ENCODE measurements at places on chromosomes 7 and 10.

- peak; percentile 87 for DNase-seq
Measured at GRCh38 chr10:17836942-17837341, 27.8 kb downstream of the MRC1 start.

DNA sequence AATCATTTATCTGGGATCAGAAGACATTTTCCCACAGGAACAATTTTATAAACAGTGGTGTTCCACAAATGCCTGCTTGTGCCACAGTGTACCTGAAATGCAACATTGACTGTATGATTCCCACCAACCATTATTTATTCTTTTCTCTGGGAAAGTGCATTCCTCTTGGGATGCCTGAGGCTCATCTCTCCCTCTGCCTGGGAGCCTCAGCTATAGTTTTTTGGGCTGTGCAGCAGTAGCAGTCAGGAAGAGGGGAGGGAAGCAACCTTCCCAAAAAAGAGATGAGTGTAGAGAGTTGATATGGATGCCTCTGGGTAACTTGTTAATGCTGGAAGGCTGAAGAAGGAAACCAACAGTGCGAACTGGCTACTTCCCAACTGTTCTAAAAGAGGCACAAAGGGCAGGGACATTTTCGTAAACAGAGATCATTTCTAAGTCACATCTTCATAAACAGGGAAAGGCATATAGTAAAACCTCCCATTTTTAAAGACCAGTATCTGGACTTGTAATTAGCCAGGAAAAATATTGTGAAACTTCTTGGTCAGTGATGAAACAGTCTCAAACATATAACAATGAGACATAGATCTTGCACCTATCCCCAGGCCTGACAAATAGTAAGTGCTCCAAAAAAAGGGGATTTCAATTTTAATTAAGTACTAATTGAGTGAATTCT lies 1.4 kb upstream of the CALD1 start:
- DNase-seq, result peak; percentile 68

DNA sequence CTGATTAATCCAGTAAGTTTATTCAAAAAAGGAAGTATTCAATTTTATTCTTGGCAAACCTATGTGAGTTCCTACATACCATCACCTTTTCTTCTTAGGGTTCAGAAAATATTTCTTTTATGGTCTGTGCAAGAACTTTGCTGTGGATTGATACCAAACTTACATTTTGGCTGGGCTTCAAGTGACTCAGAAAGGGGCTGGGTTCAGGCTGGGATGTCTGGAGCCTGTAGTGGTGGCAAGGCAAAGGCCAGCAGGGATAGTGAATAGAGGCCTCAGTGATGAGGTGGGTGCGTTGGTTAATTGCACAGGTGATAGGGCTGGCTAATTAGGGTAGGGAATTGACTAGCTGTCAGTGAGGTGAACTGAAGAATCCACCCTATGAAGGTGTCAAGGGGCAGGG lies 40.2 kb upstream of the ATXN7L1 start:
- DNase-seq, result peak; percentile 64

- no peak for DNase-seq
Measured at GRCh38 chr7:23539494-23539907, 7.7 kb upstream of the TRA2A start.

DNA sequence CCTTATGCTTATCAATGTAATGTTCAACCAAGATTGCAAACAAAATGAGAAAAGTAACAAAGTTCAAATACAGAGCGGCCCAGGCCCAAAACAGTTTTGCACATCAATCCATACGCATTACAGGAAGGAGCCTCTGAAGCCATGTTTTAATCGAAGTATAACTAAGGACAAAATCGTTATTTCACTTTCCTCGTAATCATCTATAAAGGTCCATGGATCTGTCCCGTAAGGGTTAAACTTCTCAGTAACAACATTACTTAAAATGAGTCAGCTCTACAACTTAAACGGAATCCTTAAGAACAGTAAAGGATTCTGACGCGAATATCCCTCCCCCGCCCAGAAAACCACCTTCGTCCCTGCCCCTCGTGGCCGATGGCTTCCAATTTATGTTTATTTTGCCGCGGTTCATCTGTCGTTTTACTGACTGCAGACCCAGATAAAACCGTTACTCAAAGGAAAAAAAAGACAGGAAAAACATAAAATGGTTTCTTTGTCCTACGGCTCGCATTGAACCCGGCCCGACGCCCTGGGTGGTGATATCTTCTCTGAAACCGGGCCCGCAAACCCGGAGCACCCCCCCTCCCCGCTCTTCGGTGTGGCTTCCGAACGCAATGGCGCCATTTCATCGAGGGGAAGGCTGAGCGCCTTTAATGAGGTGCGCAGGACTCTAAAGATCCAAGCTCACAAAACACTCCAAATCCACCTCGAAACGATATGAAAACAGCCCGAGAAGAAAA lies 1.1 kb downstream of the HNRNPA2B1 start:
- DNase-seq, result peak; percentile 50

Measured in cardiac fibroblast (primary cell).